ENCODE measurements at places on chromosomes 5 and 9. TPM values are rescaled to one million over a fixed set of nuclear protein-coding genes. Genes with fewer than 3 reads are reported as not detected.

The FABP6 gene
- not detected for total RNA-seq

The PLPPR1 gene
- total RNA-seq, result not detected

The DMRT3 gene
- not detected for total RNA-seq

The APBA1 gene
- total RNA-seq, result 22.5 TPM

The MYO10 gene
- total RNA-seq, result 133 TPM

The IQGAP2 gene
- 2.3 TPM for total RNA-seq

The P4HA2 gene
- 42.8 TPM for total RNA-seq

The HAUS6 gene
- total RNA-seq, result 18.0 TPM

The ENHO gene
- total RNA-seq, result 0.29 TPM

The DOK3 gene
- 3.3 TPM for total RNA-seq

The PTGES gene
- total RNA-seq, result 0.33 TPM

The FAXDC2 gene
- 6.2 TPM for total RNA-seq

The ZBTB43 gene
- 8.7 TPM for total RNA-seq

The BARX1 gene
- not detected for total RNA-seq

The SH3GL2 gene
- under 0.01 TPM for total RNA-seq

The GGTA1 gene
- 0.65 TPM for total RNA-seq

The MCC gene
- total RNA-seq, result 21.3 TPM

The CTNND2 gene
- not detected for total RNA-seq

The CCNJL gene
- total RNA-seq, result 10.1 TPM

The ADAMTSL1 gene
- total RNA-seq, result 63.9 TPM

The NR6A1 gene
- 1.1 TPM for total RNA-seq

The CDH6 gene
- not detected for total RNA-seq

The ZNF300 gene
- total RNA-seq, result 5.3 TPM

The LRSAM1 gene
- 17.6 TPM for total RNA-seq

The OTULINL gene
- under 0.01 TPM for total RNA-seq

The ELOVL7 gene
- total RNA-seq, result not detected

The NDUFA8 gene
- 28.4 TPM for total RNA-seq

The CDC25C gene
- 7.9 TPM for total RNA-seq

The ACER2 gene
- total RNA-seq, result 13.5 TPM

The SLF1 gene
- 4.9 TPM for total RNA-seq

The MATR3 gene
- total RNA-seq, result 306 TPM

The TUSC1 gene
- 12.5 TPM for total RNA-seq

The ZNF483 gene
- 2.9 TPM for total RNA-seq

The SLC6A7 gene
- not detected for total RNA-seq

The NDUFB6 gene
- 40.0 TPM for total RNA-seq

The TLX3 gene
- not detected for total RNA-seq
